ENCODE measurements at places on chromosomes 1 and 21. TPM values are rescaled to one million over a fixed set of nuclear protein-coding genes. Genes with fewer than 3 reads are reported as not detected.

SLC26A9 gene
- polyA plus RNA-seq, result 0.01 TPM

APCS gene
- polyA plus RNA-seq, result not detected

ANKRD65 gene
- 1.1 TPM for polyA plus RNA-seq

S100A9 gene
- 509 TPM for polyA plus RNA-seq

RHOU gene
- 41.9 TPM for polyA plus RNA-seq

GJA9 gene
- polyA plus RNA-seq, result 0.31 TPM

GOLT1A gene
- 104 TPM for polyA plus RNA-seq

JMJD4 gene
- 12.6 TPM for polyA plus RNA-seq
